ENCODE measurements at places on chromosomes 2 and 18. TPM values are rescaled to one million over a fixed set of nuclear protein-coding genes. Genes with fewer than 3 reads are reported as not detected.

- DNase-seq = no peak
Measured at GRCh38 chr2:75503048-75503607, 57.6 kb downstream of the EVA1A start.

- no peak for DNase-seq
Measured at GRCh38 chr2:10906926-10907625, 4.7 kb upstream of the KCNF1 start.

DNA sequence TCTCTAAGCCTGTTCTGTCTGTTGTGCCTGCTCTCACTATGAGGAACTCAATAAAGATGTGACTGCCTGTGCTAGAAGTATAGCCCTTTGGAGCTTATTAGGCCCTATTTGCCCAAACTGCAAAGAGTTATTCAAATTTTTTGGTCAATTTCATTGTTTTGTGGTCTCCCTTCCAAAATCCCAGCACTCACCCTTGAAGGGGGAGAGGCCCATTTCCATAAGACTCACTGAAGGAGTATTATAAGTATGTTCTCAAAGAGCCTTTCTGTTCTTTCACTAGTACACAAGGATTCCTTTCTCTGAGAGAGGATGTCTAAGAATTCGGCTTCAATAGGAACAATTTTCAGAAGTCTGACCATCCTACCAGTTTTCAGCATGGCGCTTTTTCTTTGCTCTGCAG lies 641.9 kb upstream of the REG3G start:
- DNase-seq = no peak

DNA sequence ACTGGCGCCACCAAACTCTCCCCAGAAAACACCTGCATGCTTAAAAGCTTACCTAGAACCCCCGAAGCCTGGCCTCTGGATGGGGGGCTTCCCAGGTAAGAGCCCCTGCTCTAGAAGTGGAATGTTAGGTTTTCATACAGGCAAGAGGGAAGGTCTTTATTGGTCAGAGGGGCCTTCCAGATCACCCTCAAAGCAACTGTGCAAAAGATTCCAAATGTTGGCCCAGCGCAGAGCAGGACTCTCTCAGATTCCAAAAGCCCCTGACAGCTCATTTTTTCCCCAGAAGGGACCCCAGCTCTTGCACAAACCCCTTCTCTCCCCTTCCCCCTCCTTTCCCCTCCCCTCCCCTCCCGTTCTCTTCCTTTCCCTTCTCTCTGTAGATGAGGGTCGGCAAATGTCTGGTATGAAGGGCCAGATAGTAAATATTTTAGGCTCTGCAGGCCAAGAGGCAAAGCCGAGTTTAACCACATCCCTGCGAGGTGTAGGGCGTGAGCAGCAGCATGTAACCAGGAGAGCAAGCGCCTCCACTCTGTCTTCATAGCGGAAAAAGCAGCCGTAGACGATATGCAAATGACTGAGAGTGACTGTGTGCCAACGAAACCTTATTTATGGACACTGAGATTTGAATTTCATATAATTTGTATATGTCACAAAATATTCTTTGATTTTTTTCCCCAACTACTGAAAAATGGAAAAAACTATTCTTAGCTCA lies 116.9 kb downstream of the SMAD7 start:
- DNase-seq = no peak

- DNase-seq = no peak
Measured at GRCh38 chr2:16821692-16822091, 156.1 kb upstream of the CYRIA start.

DNA sequence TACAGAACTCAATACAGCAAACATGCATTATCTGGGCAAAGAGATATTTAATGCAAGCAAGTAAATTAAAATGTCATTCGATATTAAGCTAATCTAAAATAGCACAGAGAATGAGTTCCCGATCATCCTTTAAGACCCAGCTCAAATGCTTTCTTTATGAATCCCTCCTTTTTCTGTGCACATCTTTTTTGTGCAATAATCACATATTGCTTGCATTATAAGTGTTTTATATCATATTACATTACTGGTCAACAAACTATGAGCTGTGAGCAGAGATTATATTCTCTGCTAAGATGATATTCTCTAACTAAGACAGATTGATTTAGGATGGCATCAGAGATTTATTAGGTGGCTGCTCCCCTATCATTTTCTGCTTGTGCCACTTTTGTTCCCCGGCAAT lies 146.1 kb downstream of the ERBB4 start:
- no peak for DNase-seq

DNA sequence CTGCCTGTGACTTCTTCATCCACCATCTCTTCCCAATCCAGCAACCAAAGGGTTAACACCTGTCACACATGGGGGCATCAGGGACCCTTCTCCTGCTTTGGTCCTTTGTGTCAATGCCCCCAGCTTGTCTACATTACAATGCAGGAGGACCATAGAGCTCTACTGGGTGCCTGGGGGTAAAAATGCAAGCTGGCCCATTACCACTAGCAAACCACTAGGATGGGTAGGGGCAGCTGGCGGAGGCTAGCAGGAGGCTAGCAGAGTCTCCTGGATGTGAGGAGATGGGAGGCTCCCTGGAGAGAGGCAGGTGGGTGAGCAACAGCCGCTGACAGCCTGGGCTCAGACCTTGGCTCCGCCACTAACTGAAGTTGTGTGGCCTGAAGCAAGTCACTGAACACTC lies 153.4 kb upstream of the SKOR2 start:
- no peak for DNase-seq

- DNase-seq = no peak
Measured at GRCh38 chr18:45788861-45789260, 36.6 kb upstream of the SIGLEC15 start.

Gene ALPG
- polyA plus RNA-seq = not detected

Measured in SK-N-SH (cell line).